ENCODE measurements at places on chromosomes 5 and 9.

- DNase-seq, result no peak
These were observed 4.4 kb downstream of the SLC34A1 start for GRCh38 chr5:177388521-177389052.

DNA sequence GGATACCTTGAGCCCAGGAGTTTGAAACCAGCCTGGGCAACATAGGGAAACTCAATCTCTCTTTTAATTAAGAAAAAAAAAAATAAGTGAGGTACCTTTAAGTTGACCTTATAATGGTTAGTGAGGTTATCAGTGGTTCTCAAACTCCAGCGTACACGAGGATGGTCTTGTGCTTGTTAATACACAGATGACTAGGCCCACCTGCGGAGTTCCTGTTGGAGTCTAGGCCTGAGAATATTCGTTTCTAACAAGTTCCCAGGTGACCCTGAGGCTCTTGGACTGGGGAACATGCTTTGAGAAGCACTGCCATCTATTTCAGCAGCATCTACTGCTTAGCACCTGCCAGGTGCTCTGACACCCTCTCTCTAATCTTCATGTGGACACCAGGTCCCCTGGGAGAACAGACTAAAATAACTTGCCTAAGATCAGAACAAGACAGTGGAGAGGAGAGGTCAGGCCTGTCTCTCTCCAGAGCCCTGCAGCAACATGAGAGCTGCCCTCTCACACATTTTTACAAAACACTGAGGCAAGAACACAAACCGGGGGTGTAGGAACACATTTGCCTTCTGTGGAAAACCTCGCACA, 24.6 kb downstream of the TLE1 start:
- DNase-seq, result no peak

- no peak for DNase-seq
These were observed 151.0 kb upstream of the SLC24A2 start for GRCh38 chr9:19939734-19940278.

GRCh38 chr5:178551059-178551458, 39.1 kb downstream of the COL23A1 start:
- peak; percentile 45 for DNase-seq

GRCh38 chr9:126346031-126346430, 19.4 kb downstream of the MVB12B start:
- DNase-seq, result no peak

DNA sequence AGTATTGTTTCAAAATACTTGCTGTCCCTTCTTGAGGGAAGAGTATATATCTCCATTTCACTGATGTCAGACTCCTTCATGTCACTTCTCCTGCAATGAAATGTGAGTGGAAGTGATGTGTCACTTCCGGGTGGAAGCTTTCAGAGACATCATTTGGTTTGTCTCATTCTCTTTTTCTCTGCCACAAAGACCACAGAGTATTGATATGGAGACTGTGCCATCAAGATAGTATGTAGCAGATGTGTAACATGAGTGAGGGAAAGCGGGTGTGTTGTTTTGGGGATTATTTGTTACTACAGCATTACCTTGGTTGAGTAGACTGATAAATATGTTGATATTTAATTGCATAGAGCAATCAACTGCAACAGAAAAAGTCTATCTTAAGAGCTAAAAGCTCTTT, 169.8 kb downstream of the FBXL7 start:
- no peak for DNase-seq

GRCh38 chr9:12889402-12890106, 114.7 kb downstream of the LURAP1L start:
- no peak for DNase-seq

- DNase-seq, result no peak
These were observed 4.3 kb downstream of the CCL19 start for GRCh38 chr9:34686732-34687131.

DNA sequence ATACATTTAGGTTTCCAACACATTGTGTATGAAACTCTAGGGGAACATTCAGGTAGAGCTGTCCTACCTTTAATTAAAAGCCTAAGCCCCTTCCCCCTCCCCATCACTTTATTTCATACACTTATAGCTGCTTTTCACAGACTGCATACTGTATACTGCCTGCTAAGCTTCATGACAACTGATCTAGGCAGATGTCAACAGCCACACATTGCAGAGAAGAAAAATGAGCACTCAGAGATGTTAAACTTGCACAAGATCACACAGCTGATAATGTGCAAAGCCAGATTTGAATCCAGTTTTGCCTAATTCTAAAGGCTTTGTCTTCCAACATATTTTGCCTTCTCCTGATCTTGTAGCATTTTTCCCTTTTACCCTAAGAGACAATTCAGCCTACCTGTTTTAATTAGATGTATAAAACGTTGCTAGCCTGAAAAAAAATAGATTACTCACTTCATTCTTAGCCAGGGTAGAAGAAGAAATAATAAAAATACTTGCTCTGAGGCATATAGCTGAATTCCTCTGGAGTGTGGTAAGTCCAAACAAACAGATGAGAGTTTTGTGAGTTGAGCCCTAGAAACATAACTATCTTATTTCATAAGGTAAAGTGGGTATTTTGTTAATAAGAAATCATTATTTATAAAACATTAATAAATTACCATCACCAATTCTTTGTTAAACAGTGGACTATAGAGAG, 56.9 kb upstream of the CAST start:
- DNase-seq, result no peak

- DNase-seq, result no peak
These were observed 24.7 kb downstream of the ARL15 start for GRCh38 chr5:54285686-54286085.

- DNase-seq, result no peak
These were observed 257.3 kb downstream of the FANCC start for GRCh38 chr9:95060234-95060633.

GRCh38 chr9:3240656-3241268, 285.0 kb downstream of the RFX3 start:
- peak; percentile 68 for DNase-seq

GRCh38 chr9:96148634-96149532, 153.1 kb downstream of the HSD17B3 start:
- DNase-seq, result no peak

- no peak for DNase-seq
These were observed 250.2 kb downstream of the CYLC2 start for GRCh38 chr9:103245369-103245768.

DNA sequence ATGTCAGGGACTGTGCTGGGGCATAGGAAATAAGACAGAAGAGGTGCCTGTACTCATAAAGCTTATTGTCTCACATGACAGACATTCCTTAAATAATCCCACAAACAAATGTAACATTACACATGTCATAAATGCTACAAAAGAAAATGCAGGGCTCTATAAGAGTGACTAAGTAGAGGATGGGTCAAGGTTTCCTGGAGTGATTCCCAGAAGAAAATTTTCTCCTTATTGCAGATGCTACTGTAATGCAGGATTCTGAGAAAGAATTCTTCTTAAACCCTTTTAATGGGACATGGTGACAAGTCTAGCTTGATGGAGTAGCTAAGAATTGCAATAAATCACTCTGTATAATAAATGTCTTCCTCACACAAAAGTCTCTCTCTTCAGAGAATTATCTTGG, 55.7 kb downstream of the SH3TC2 start:
- DNase-seq, result peak; percentile 95

DNA sequence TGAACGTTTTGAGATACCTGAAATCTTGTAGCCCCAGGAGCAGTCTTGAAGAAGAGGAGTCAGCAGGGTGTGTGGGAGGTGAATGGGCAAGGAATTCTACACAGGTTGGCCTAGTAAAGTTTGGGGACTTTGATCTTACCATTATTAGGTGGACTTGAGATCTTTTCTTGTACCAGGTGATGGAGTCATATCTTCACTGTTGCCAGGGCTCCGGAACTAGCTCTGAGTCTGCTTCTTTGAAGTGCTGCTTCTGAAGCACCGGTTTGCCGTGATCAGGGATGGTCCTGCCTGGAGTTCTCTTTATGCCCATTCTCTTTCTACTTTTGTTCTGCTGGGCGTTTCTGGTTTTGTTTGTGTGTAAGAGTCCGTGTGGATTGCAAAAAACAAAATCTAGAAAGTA, 27.4 kb downstream of the RCL1 start:
- no peak for DNase-seq

GRCh38 chr5:62259699-62260250, 46.2 kb upstream of the KIF2A start:
- no peak for DNase-seq

- DNase-seq, result no peak
These were observed 339.9 kb downstream of the ACTL7B start for GRCh38 chr9:108515856-108516255.

- DNase-seq, result peak; percentile 18
These were observed 32.0 kb upstream of the DMRT2 start for GRCh38 chr9:1018121-1018520.

DNA sequence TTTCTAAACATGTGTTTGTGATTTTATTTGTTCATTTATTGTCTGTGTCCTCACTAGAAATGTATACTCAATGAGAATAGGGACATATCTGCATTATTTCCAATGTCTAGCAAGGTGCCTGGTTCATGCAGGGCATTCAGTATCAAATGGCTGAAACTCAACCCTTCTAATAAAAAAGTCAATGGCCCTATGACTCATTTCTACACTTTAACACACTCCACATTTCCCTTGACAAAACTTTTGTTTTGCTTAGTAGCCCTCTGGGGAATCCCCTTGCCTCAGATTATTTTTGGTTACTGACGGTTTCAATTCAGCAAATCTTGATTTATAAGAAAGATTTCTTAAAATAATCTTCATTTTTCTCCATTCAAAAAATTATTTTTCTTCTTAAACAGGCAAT, 206.0 kb upstream of the DMRTA1 start:
- DNase-seq, result peak; percentile 42

- peak; percentile 52 for DNase-seq
These were observed 167.5 kb downstream of the SAXO1 start for GRCh38 chr9:18865542-18865941.

- no peak for DNase-seq
These were observed 421.5 kb downstream of the KIAA0825 start for GRCh38 chr5:94196953-94197352.

DNA sequence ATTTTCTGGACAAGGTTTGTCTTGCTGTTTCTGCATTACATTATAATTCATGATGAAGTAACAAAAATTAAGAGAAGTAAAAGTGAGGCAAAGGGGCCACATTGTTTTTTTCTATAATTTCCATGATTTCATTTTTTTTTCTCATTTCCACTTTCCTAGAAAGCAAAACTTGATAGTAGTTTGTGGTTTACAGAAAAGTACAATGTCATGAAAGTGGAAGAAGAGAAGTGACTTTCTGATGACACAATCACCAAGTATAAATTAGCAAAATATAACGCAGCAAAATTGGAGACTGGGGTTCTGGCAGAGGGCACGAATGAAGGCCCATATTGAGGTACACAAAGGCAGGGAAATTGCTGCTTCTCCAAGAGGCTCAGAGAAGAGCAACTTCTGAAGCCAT, 5.0 kb upstream of the IFNA14 start:
- DNase-seq, result no peak
